Bronchial epithelial cell (primary cell): ENCODE measurements at places on chromosomes 11 and 22.
A peak's percentile ranks its signal among the peaks of the same experiment; 100 is the strongest.

GRCh38 chr11:26344647-26345046 lies 12.7 kb downstream of the ANO3 start:
- no peak for DNase-seq

GRCh38 chr22:26476705-26477340 lies 6.8 kb downstream of the HPS4 start:
- DNase-seq, result no peak

DNA sequence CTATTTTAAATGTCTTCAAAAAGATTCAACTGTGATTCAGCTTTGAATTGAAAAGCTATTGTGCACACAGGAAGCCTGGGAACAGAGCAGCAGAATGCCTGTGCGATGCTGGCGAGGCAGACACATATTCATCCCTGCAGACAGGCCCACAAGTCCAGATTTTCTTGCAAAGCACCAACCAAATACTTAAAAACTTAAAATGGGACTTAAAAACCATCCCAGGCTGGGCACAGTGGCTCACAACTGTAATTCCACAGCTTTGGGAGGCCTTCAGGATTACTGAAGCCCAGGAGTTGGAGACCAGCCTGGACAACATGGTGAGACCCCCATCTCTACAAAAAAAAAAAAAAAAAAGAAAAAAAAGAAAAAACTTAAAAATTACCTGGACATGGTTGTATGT lies 122.6 kb upstream of the SERPIND1 start:
- DNase-seq, result no peak

DNA sequence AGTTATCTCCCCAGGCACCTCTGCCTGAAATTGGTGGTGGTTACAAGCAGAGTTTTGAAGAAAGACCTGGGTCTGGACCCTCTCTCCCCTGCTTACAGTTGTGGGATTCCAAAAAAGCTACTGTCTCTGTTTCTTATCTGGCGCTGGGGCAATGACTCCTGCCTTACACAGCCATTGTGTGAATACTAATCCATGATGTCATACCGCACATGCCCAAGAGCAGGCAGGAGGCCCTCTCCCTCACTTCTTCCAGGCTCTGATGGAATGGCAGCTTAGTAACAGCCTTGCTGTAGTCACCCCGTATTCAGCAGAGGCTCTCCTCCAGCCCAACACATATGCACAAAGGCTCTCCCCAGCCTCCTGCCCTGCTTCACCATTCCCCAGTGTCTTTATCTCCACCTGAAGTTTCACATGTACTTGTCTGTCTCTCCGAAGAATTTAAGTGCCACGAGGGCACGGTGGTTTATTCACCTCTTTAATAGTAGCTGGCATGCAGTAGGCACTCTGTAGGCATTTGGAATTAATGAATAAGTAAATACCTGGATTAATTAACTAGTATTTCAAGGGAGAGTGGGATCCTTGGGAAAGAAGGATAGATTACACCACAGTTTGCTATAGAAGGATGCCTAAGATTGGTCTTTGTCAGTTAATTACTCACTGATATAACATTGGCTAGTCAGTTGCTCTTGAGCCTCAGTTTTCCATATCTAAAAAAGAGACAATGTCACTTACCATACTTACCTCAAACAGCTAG lies 165.6 kb downstream of the ETS1 start:
- DNase-seq, result peak; percentile 62

GRCh38 chr11:21582791-21583190 lies 610.1 kb upstream of the ANO5 start:
- no peak for DNase-seq

DNA sequence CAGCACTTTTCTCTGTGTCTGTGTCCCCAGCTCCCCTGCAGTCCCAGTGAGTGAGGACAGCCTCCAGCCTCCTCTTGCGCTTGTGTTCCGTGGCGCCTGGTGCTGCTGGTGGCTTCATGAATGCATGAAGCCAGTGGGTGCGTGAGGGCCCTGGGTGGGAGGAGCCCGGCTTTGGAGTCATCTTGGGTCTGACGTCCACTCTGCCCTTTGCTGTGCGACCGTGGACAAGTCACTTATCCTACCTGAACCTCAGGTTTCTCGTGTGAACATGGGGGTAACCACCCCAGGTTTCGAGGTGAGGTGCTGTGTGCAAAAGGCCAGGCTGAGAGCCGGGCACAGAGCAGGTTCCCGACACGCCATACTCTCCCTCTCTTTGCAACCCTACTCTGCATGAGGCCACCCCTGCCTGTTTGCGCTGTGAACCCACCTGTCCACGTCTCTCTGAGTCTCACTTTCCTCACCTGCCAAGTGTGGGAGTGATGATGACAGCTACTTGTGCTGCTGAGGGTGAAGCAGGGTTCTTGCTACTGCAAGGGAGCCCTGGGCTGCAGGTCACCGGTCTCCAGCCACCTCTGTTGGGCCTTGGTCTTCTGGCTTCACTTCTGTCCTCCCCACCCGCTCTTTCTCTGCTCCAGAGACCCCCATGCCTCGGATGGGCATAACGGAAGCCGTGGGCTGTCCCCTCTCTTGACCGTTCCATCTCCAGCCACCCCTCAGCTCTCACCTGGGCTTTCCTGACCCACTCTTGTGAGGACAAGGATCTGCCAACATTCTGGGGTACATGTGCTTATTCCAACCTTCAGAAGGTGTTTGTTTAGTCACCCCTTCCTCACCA lies 537.6 kb downstream of the TBC1D22A start:
- no peak for DNase-seq

- peak; percentile 93 for DNase-seq
Measured at GRCh38 chr11:107696140-107696539, 15.7 kb downstream of the SLN start.

- no peak for DNase-seq
Measured at GRCh38 chr22:33112580-33112979, 54.4 kb upstream of the SYN3 start.

- no peak for DNase-seq
Measured at GRCh38 chr11:121449123-121449522, 3.0 kb upstream of the SORL1 start.

DNA sequence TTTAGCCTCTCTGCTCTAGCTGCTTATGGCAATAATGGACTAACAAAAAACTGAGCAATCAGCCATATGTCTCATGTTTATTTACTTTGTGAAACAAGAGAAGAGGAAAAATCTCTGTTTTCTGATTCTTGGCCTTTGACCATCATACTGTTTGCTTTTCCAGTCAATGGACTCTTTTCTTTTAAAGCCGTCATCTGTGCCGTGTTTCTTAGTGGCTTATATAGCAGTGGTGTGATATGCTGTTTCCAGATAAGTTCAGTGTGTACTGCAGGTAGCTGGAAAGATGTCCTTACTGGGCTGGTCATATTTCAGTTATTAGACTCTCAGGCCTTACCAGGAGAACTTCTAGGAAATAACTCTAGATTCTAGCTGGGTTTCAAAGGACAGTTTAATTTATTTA lies 33.6 kb upstream of the TECTA start:
- DNase-seq, result peak; percentile 2

- DNase-seq, result no peak
Measured at GRCh38 chr11:103397369-103397768, 288.1 kb downstream of the DYNC2H1 start.

- no peak for DNase-seq
Measured at GRCh38 chr11:73528483-73529203, 69.3 kb downstream of the FAM168A start.

DNA sequence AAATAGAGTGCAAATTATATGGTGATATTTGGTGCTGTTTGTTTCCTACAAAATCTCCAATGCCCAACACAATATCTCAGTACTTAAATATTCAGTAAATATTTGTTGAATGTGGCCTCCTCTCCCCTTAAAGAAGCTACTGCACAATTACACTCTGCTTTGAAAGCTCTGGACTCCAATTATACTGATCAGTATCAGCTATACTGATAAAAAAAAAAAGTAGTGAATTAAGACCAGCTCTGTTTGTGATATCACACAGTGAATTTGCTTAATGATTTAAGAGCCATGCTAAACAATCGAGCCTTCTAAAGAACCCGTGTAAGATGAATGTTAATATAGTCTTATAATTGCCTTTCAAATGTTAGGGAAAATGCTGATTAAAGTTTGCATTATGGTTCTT lies 543.2 kb upstream of the API5 start:
- no peak for DNase-seq

DNA sequence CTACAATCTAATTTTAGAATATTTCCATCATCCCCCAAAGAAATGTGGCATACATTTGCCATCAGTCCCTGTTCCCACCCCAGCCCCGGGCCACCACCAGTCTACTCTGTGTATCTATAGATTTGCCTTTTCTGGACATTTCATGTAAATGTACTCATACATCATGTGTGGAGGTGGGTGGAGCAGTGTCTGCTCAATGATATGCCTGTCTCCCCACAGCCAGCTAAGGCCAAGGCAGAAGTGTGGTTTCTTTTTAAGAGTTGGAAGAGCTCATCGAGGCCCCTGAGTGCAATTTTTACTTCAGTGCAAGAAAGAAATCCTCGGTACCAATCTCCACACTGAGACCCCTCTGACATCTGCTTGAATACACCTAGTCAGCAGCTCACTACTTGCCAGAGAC lies 80.5 kb downstream of the TP53I11 start:
- no peak for DNase-seq

GRCh38 chr11:10041332-10041731 lies 252.7 kb downstream of the SBF2 start:
- DNase-seq, result no peak

DNA sequence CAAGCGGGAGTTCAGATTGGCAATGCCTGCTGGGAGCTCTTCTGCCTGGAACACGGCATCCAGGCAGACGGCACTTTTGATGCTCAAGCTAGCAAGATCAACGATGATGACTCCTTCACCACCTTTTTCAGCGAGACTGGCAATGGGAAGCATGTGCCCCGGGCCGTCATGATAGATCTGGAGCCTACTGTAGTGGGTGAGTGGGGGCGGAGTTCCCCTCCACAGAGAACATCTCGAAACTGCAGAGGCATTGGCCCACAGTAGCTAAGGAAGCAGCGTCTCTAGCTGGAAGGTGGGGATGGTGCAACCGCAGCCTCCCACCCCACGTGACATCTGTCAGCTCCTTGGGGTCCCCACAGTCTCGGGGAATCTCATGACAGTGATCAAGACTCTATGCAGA lies 10.9 kb downstream of the TUBA8 start:
- DNase-seq, result no peak

GRCh38 chr11:120815319-120816100 lies 208.4 kb upstream of the TBCEL start:
- no peak for DNase-seq

DNA sequence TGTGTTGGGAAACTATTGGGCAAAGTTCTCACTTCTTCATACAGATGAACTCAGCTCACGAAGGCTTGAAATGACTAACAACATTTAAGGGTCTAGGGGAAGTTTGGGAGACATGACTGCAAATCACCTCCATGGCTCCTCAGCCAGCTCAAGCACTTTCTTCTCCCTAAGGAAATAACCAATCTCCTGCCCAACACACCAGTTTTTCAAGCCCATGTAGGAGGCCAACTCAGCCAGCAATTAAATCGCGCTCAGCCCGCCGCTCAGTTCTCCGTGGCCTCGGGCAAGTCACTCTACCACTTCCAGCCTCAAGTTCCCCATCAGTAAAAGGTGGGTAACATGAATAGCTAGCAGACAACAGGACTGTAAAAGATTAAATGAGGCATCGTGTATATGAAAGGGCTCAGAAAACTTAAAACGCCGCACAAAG lies 796 bp downstream of the POLDIP3 start:
- DNase-seq, result peak; percentile 40

GRCh38 chr11:20421946-20422345 lies 34.4 kb downstream of the PRMT3 start:
- DNase-seq, result no peak

- no peak for DNase-seq
Measured at GRCh38 chr22:23067691-23068090, 2.6 kb upstream of the GNAZ start.

GRCh38 chr11:111726301-111726713 lies 39.9 kb downstream of the PPP2R1B start:
- DNase-seq, result no peak

DNA sequence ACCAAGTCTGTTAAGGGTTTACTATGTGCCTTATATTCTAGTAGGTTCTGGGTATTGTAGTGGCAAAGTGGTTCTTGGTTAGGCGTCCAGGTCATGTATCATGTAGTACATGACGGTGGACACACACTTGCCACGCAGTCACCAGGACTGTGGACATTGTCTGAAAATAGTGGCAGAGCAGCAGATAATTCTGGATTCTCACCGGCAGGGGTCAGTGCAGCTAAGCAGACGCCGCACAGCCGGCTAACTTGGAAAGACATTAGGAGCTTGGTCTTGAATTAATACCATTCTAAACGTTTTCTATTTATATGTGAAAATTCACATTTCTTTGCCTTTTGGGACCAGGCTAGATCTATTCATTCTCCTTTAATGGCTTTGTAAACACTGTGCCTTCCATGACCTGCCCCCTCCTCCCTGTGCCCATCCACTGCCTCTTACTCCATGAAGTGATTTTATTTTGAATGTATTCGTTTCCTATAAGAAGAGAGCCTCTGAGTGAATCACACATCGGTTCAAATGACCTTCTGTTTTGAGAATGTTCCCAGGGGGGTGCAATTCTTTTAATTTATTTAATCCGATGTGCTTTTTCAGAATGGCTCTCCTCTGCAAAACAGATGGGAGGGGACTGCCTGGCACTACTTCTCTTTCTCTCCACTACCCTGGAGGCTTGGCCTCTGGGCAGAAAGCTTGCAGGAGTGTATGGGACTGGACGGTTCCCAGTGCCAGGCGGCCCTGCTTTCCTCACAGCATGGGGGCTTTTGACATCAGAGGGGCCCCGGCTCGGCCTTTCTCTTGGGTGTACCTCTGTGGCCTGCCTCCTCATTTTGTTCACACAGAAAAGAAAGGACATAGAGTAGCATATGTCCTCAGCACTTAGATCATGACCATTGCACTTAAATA lies 378.0 kb downstream of the NTM start:
- DNase-seq, result peak; percentile 33

GRCh38 chr11:64969209-64969608 lies 2.7 kb downstream of the MAJIN start:
- peak; percentile 97 for DNase-seq

DNA sequence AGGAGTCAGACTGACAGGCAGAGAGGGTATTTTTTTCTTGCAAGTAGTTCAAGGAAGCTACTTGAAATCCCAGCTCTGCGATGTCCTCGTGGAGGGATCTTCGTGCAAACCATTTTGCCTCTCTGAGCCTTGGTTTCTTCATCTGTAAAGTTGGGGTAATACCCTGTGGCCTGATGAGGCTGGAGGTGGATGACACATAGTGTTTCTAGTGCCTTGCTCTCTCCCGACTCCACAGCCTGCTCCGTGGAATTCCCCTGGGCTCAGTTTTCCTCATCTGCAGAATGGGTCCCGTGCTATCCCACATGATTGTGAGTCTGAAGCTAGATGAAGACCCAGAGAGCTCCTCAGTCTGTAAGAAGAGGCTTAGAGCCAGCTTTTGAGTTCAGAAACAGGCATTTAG lies 32.7 kb downstream of the DAGLA start:
- no peak for DNase-seq
